A172 (cell line): ENCODE measurements at places on chromosomes 4 and X.
A peak's percentile ranks its signal among the peaks of the same experiment; 100 is the strongest.

GRCh38 chr4:112381996-112382692, 85.0 kb downstream of the ALPK1 start:
- no peak for DNase-seq

DNA sequence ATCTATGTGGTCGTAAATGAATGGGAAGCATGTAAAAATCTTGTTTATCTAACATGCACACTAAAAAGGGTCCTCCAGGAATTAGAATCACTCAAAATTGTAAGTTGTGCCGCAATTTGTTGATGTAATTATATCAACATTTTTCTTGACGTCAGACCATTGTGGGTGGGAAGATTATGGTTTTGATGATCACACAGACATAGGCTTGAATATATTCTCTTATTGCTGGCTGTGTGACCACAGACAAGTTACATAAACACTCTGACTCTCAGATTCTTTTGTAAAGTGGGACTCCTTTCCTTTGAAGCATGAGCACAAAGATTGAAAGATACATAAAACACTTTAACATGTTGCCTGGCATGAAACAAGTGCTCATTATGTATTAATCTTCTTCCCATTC, 51.5 kb downstream of the IL1RAPL1 start:
- no peak for DNase-seq

- no peak for DNase-seq
These were observed 29.6 kb downstream of the HERC3 start for GRCh38 chr4:88621763-88622327.

DNA sequence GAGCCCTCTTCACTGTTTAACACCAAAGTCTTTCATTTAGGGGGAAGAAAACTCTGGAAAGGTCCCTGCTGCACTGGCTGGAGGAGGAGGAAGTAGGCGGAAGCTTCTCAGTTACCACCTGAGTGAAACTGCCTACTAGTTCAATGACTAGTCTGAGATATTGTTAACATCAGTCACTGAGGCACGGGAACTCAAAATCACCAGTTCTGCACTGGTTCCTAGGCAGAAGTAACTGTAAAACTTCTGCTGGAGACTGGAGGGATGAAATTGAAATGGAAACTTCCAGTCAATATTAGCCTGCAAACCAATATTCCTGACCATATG, 178.3 kb downstream of the SNCA start:
- DNase-seq, result no peak

- DNase-seq, result no peak
These were observed 616.4 kb upstream of the NDST4 start for GRCh38 chr4:115729739-115730266.

GRCh38 chr4:20248155-20248558, 3.5 kb upstream of the SLIT2 start:
- DNase-seq, result peak; percentile 68

GRCh38 chrX:153334654-153335295, 822 bp downstream of the ZNF275 start:
- no peak for DNase-seq

GRCh38 chrX:136781180-136781797, 557 bp upstream of the ARHGEF6 start:
- DNase-seq, result no peak

- DNase-seq, result peak; percentile 58
These were observed 148.8 kb upstream of the MID1 start for GRCh38 chrX:10769195-10769594.

- DNase-seq, result no peak
These were observed 986.3 kb downstream of the STIM2 start for GRCh38 chr4:27846951-27847350.

DNA sequence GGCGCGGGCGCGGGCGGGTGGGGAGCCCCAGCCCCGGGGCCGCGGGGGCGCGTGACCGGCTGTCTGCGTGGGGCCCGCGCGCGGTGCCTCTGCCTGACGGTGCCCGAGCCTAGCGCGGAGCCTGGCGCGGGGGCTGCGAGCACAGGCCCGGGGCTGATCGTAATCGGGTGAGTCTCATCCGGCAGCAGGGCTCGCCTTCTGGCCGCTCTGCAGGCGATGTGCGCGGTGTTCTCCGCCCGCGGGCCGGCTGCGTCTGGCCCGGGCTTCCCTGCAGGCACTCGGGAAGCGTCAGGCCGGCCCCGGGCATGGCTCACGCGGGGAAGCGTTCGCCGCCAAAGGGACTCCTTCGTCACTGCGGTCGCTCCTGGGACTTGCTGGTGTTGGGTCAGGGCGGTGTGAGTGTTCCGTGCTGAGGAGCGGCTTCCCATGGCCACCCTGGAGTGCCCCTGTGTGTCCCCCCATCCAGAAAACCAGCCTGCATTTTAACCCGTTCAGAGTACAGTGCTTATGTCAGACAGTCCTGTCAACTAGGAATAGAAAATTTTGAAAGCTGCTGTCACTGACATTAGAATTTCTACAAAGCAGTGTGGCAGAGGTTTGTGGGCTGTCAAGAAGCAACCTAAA, 40.6 kb downstream of the FAM149A start:
- peak; percentile 11 for DNase-seq

DNA sequence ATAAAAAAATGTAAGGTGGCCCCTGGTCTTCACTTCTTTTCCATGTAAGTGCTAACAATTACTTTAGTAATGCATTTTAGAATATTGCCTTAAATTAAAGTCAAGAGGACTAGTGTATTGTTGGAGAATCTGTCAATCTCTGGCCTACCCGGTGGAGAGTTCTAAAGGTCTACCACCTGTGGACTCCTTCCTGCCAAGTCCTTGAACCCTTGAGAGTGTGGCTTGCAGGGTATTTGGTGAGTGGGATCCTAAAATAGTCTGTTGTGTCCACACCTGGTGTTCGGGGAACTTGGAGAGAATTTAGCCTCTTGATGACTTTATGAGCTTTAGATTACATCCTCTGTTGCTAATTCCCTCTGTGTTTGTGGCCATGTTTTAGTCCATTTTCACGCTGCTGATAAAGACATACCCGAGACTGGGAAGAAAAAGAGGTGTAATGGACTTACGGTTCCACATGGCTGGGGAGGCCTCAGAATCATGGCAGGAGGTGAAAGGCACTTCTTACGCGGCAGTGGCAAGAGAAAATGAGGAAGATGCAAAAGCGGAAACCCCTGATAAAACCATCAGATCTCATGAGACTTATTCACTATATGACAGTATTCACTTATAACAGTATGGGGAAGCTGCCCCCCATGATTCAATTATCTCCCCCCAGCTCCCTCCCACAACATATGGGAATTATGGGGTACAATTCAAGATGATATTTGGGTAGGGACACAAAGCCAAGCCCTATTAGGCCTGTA, 23.8 kb downstream of the DDIT4L start:
- no peak for DNase-seq

DNA sequence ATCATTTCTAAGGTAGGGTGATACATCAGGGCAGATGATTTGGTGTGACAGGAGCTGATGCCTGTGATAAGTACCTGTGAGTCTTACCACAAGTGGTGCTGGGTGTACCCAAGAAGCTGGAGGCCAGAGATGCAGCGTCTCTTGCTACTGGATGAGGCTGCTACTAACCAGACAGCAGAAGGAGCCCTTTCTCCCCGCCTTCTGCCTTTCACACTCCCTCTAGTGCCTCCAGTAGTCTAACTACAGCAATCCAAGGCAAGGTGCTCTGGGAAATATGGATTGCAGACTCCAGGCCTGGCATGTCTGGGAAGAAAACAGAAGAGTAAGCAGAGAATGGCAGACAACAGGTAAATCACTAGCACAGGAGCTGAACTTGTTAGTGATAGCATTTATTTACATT, 470.8 kb downstream of the NKX6-1 start:
- DNase-seq, result no peak

DNA sequence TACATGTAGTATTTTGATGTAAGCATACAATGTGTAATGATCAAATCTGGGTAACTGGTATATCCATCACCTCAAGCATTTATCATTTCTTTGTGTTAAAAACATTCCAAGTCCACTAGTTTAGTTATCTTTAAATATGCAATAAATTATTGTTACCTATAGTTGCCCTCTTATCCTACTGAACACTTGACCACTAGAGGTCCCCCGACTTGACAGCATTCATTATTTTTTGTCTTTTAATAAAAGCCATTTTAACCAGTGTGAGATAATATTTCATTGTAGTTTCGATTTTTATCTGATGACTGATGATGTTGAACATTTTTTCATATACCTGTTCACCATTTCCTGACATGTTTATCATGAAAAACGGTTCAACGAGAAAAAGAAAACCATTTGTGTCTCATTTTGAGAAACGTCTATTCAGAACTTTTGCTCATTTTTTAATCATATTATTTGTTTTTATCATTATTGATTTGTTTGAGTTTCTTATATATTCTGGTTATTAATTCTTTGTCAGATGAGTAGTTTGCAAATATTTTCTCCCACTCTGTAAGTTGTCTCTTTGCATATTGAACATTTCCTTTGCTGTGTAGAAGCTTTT, 199.0 kb upstream of the CXXC4 start:
- DNase-seq, result peak; percentile 14

- no peak for DNase-seq
These were observed 2.1 kb downstream of the NDNF start for GRCh38 chr4:121070274-121070673.

DNA sequence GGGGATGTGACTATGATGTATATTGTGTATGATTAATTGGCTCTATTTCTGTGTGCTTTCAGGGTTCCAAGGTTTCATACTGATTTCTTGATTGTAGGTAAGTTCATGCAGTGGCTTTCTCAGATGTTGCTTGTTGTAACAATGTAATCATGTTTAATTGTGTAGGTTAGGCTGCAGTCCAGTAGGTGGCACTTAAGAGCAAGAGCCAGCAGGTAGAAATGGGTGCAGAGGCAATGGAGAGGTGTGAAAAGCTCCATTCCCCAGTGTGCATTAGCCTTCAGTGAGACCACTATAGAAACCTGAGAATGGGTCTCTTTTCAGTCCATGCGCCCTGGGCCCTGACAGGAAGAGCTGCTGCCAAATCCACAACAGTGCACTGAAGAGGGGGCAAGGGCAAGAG, 28.2 kb downstream of the DCAF12L2 start:
- no peak for DNase-seq

GRCh38 chrX:29143356-29143755, 556.1 kb downstream of the IL1RAPL1 start:
- DNase-seq, result peak; percentile 58

DNA sequence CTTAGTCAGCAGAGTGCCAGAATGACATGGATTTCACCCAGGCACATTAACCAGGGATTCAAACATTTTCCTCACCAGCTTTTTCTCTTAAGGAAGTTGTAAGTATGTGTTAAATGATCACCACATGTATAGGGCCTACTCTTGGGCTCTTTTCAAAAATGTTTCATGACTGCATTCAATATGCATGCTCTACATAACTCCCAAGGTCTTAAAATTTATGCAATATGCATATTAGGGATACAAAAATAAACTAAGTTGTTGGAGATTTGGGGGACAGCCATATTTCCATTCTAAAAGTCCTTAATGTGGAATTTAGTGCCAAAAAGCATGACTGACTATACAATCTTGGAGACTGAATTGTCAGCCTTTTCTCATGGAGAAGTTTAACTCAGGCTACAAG, 25.0 kb upstream of the TRPC5OS start:
- DNase-seq, result no peak

- peak; percentile 69 for DNase-seq
These were observed 28.2 kb downstream of the NSD2 start for GRCh38 chr4:1899149-1900086.

GRCh38 chr4:13218326-13218958, 265.7 kb downstream of the RAB28 start:
- DNase-seq, result no peak

DNA sequence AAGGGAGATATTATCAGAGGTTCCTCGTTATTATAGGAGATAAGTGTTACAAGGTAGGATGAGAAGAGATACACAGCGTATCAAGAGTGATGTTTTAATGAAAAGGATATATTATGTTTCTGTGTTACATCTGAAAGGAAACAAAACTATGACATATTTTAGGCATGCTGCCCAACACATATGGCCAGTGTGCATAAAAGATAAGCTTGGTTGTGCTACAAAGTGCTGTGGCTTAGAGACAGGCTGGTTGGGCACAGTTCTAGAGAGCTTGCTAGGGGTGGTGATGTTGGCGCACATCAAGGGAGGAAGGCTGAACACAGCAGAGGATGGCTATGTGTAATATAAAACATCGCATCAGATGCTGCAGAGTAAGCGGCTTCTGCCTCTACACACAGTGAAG, 42.4 kb downstream of the TRAM1L1 start:
- no peak for DNase-seq

GRCh38 chr4:83114576-83114975, at the start of gene PLAC8:
TSS of gene PLAC8 (minus strand) at chr4:83114729. CDS start at chr4:83107921, 6,808 bp downstream.
- no peak for DNase-seq

DNA sequence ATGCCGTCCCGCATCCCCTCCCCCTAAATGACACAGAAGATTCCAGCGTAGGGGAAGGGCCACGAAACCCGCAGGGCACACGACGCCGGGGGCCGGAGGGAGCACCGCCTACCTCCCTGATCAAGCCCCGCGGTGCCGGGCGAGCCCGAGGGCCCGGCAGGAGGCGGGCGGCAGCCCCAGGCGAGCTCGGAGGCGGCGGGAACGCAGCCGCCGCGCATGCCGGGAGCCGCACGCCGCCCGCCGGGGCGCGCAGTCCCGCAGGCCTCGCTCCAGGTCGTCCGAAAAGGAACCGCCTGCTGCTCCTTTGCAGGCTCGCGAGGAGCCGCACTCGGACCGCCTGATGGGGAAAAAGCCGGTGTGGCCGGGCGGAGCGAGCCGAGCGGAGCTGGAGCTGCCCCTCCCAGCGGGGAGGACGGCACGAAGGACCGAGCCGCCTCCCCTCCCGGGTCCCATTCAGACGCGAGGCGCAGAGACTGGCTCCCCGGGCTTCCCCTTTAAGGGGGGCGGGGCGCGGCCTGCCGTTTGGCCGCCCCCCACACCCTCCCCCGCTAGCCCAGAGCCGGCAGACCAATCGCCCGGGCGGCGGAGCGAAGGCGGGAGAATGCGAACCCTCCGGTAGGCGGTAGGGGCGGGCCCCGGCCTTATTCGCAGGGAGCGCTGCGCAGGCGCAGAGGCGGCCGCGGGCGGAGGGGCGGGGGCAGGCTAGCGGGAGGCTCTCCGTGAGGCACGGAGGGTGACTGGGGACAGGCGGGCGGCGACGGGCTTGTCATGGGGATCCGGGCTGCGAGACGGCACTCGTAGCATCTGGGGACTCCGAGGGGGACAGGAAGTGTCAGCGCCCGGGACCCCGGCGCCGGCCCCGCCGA, 561 bp upstream of the ING2 start:
- peak; percentile 92 for DNase-seq

DNA sequence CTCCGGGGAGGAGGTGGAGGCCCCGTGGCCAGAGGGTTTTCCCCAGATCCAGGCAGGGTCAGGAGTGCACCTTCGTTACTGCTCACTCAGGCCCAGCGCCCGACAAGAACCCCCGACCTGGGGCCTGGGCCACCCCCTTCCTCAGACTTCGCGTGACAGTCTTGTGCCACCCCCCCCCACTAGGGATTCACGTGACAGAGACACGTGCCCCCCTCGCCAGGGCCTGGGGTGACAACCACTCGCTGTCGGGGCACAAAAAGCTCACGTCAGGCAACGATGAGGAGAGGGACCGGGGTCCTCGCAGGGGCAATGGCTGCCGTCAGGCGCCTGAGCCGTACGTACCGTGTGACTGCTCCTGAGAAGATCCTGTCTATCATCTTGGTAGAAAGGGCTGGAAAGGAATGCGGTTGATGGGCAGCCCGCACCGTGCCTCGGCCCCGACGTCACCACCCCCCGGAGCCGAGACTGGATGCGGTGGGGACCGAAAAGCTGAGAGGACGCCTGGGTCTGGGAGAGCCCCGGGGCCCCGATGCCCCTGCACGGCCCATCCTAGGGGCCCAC, 23.0 kb upstream of the GTPBP6 start:
- DNase-seq, result no peak
